Kidney capillary endothelial cell (primary cell): ENCODE measurements at places on chromosomes 5 and 9.

GRCh38 chr5:56064984-56065383 lies 70.2 kb upstream of the IL6ST start:
- DNase-seq = no peak

DNA sequence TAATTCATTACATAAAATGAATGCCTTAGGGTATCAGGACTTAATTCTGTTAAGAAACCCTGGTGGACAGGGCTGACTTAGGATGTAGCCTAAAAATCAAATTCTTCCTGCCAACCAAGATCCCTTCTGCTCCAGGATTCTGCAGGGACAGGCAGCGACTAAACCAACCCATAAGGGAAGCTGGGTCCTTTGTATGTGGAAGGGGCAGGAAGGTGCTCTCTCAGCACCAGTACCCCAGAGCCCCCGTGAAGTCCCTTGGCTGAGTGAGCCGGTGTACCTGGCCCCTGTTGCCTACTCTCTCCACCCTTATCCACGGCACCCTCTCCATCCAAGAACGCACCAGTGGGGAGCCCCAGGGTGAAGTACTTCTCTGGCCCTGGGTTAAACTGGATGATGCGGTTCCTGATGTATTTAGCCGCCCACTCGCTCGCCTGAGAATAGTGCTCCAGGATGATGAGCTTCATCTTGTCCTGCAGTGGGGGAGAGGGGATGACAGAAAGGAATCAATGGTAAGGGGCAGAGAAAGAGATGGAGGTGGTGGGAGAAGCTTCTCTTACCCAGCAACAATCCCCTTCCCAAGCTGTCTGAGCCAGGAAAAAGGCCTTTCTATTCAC lies 1.1 kb downstream of the GNPDA1 start:
- no peak for DNase-seq

DNA sequence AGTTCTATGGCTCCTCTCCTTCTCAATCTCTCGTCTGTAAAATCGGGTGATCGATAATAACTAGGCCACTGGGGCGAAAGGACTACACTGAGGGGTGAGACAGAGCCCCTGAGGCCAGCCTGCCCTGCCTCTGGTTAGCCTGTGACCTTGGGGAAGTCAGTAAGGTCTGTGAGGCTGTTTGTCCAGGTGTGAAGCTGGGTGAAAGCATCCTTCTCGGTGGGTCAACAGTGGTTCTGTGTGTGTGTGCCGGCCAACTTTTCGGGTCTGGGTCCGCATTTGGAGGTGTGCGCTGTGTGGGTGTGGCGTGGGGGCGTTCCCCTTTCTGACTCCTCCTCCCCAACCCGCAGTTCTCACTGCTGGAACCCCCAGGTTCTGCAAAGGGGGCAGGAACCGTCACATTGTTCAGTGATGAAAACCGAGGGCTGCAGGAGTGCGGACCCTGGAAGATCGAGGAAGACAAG lies 5.0 kb upstream of the RNF44 start:
- DNase-seq = no peak

DNA sequence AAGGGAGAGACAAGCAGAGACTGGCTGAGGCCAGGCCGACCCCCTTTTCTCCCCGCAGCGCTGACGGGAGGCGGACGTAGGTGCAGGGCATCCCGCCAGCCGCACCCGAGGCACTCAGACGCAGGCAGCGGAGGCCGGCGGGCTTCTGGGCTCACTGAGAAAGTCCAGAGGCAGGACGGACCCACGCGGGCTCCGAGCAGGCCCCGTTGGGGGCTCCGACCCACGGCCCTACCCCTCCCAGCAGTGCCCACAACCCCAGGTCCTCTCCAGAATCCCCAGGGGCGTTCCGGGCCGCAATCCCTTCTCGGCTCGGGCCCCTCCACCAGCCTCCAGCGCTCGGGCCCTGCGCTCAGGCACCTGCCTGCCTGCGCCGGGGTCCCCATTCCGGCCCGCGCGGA lies 543 bp downstream of the MTMR12 start:
- peak; percentile 29 for DNase-seq

DNA sequence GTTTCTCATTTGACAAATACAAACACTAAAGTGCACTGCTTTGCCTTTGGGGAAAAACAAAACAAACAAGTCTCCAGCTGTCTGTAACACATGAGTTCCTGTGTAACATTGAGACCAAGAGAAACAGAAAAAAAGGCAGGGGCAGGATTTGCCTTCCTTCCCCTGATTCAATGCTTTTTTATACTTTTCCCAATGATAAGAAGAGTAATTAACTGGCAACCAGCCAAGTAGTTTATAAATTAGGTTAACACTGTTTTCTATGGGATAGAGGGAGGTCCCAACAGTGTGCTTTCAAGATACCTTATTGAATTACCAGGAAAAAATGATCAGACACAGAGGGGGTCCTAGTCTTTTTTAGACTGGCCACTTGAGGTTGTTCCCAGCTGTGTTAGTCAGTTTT lies 346.8 kb downstream of the TRIM36 start:
- no peak for DNase-seq

GRCh38 chr9:5321058-5321457 lies 16.5 kb upstream of the RLN2 start:
- DNase-seq = no peak

- no peak for DNase-seq
Observed at GRCh38 chr5:32805971-32806638, 95.0 kb downstream of the NPR3 start.

DNA sequence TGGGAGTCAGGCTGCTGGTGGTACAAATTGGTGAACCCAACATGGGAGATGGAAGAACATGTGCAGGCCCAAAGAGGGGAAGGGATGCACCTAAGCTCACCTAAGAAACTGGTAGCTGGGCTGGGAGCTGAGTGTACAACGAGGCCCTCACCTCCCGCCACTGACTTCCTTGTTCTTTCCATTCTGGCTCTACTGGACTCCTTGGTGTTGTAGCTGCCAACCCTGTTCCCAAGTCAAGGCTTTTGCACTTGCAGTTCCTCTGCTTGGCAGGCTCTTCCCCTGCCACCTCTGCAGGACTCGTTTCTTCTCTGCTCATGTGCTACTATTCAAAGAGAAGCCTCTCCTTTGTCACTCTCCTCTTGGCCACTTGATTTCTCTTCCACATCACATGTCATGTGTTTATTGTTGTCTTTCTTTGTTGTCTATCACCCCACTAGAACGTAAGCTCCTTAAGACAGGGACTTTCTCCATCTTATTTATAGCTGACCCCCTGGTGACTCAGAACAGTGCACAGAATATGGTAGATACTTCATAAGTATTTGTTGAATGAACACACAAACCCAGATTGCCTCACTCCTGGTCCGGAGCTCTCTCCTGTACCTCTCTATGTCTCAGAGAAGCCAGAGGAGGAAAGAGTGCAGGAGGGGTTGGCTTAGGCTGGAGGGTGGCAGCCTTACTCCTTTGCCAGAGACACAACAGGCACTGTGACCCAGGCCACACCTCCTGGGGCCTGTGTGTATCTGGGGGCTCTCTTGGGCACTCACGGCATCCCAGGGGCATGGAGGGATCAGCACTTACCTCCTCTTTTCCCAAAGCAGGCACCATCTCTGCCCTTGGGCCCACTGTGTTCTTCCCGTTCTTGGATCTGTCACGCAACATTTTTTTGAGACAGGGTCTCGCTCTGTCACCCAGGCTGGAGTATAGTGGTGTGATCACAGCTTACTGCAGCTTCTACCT lies 5.2 kb upstream of the SPINK4 start:
- DNase-seq = no peak

DNA sequence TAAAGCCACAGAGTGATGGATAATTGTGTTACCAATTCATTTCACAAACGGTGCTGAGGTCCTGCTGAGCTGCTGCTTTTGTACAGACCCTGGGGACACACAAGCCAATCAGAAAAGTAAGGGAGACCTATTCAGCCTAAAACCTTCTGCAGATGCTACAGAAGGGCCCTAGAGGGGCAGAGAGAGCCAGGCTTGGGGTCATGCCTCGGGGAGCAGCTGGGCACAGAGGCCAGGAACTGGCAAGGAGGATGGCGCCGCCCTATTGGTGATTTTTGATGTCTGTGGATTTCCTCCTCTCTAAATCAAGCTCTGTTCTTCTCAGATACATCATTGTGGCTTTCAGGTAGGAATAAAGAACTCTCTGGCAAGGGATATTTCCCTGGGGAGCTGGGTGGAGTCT lies 181.9 kb downstream of the ZNF462 start:
- no peak for DNase-seq

DNA sequence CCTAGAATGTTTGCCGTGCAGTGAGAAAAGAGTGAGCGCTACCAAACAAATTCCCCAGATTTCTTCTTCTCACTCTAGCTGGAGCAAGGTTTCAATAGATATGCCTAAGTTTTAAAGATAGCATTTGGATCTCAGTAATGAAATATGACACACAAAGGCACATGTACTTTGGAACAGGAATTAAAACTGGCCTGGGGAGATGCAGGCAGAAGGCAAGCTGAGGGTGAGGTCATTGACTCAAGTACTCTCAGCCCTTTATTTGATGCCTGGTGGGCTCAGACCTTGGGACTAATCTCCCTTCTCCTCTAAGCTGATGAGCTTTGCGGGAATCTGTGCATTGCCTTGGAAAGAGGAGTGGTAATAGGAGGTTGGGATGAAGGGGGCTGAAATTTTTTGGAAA lies 323.3 kb upstream of the SLC30A5 start:
- no peak for DNase-seq

DNA sequence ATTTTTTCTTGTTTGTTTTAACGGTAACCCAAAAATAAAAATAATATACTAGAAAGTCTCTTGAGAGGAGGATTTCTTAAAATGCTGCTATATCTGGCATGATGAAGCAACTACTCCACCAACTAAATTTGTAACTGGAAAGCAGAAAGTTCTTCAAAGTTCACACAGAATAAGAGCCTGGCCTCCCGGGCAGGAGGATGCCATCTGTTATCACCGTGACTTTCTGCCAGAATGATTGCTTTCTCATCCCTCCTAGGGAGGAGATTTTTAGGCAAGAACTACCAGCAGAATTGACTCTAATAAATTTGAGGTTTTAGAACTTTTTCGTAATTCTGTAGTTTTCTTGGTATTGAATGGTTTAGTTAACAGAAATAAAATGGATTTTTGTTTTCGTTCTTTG lies 464.6 kb upstream of the ACTBL2 start:
- DNase-seq = no peak

GRCh38 chr5:6393596-6394194 lies 15.3 kb upstream of the MED10 start:
- no peak for DNase-seq

DNA sequence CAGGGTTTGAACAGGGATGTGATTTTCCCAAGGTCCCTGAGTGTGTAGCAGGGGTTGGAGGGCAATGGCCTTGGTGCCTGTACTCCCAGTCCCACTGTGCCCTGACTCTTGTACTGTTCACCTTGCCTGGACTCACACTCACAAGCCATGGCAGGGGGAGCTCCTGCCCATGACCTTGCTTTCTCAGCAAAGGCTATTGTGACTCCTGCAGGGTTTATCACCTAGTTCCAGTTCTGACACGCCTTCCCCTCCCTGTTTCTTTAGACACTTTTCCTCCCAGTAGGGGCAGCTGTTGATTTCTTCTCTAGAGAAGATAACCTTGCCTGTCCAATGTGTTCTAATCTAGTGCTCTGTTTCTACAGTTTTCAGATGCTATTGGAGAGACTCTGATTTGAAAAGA lies 139.5 kb downstream of the FSTL4 start:
- no peak for DNase-seq

DNA sequence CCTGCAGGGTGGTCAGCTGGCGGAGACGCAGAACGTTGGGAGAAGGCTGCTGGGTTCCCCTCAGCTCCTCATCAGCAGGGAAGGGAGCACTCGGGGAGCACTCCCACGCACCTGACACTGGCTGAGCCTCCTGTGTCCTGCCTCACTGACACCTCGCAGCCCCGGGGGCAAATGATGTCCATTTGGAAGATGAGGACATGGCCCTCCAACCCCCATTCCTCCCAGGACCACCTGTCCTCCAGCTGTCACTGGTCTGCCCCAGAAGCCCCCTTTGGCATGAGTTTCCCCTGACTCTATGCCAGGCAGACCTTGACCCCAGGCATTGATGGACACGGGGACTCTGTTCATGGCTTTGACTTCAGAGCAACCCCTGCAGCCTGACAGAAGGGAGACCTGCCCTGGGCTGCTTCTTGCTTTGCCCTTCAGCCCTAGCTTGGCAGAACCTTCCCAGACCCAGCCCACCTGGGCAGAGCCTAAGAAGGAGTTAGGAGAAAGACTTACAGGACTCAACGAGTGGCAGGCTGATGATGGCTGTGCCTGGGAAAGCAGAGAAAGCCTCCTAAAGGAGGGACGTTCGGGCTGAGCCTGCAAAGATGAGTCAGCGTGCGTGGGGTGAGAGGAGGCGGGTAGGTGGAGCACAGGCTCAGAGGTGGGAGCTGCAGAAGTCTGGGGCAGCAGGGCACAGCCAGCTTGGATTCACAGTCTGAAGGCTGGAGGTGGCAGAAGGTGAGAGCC lies 90.6 kb downstream of the LMX1B start:
- no peak for DNase-seq

DNA sequence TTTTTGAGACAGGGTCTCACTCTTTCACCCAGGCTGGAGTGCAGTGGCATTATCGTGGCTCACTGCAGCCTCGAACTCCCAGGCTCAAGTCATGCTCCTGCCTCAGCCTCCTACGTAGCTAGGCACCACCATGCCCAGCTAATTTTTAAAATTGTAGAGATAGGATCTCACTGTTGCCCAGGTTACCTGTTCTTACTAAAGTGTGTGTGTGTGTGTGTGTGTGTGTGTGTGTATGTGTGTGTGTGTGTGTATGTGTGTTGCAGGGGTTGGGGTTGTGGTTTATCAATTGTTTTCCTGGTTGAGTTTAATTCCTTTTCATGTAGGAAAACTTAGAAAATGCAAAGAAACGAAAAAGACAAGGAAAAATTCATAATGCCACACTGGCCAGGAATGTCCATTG lies 21.8 kb downstream of the RNF44 start:
- DNase-seq = no peak

DNA sequence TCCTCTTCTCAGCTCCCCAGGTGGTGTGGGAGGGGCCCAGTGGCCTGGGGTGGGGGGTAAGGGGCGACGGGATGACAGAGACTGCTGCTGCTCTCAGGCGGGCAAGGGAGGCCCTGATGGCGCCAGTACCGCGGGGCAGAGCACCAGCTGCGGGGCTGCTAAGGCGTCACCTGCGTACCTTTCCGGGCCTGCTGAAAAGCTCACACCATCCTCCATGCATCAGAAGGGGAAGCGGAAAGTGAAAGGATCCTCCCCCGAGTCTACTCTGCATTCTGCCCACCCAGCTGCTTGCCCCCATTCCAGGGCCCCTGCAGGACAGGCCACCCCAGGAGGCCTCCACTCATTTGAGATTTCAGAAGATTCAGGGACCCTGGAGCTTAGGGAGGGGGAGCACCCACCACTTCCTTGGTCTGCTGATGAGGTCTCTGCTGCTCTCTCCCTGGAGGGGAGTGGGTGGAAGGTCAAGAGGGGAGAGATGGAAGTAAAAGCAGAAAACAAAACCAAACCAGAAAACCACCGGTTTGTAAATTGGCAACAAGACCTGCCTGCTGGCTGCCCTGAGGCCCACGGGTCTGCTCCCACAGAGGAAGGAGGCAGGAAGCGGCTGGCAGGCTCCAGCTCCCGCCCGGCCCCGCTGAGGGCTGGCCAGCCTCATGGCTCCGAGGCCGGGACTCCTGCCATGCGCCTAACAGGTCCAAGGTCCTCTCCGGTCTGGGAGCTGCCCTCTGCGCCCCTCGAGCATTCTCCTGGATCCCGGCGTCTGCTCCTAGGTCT lies 33.6 kb downstream of the PRRT1B start:
- no peak for DNase-seq

GRCh38 chr5:78232163-78232562 lies 62.3 kb downstream of the AP3B1 start:
- DNase-seq = no peak
